ENCODE measurements at places on chromosomes 1 and 21.
A peak's percentile ranks its signal among the peaks of the same experiment; 100 is the strongest.

- no peak for DNase-seq
Observed at GRCh38 chr1:66968574-66968973, 43.8 kb downstream of the MIER1 start.

GRCh38 chr1:26787381-26787705, 407 bp upstream of the PIGV start:
- peak; percentile 28 for DNase-seq

GRCh38 chr1:207669528-207670009, 24.6 kb downstream of the CR1L start:
- DNase-seq = no peak

DNA sequence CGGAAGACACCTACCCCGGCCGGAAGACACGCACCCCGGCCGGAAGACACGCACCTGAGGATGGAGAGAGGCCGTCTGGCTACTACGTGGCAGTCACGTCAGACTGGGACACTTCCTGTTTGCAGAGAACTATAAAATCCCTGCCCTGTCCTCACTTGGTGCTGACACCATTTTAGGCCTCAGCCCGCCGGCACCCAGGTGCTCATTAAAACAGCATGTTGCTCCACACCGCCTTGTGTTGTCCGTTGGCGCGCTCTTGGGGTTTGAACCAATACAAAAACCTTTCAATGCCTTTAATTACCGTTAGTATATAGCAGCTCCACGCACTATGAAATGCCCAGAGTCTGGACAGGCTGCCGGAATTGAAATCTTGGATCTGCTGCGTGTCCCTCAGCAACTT, 34.7 kb downstream of the VN1R5 start:
- DNase-seq = no peak

DNA sequence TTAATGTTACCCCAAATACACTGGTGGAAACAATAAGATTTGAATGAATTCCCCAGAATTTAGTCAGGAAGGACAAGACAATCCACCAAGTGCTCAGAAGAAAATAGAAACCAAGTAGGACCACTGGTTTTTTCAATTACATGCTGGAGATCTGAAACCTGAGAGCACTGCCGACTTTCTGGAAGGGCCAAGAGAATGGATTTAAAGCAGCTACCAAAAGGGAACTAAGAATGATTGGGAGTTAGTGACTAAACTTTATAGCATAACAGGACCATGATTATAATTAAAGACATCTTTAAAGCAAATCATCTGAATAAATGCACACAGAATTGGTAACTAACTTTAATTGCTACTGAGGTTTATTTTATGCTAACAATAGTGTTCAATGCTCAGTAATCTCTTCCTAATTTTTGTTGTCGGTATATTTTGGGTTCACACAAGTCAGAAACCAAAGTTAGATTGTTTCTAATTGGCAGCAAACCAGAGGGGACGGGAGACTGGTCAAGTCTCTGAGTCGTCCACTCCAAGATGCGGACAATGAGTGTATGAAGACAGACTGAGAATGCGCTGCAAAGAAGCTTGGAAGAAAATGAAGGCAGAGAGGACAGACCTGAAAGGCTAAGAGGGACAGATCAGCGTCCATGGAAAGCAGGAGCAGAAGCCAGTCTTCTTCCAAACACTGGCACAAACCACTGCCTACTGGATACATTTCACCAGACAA, 2.3 kb upstream of the RGS13 start:
- no peak for DNase-seq

- no peak for DNase-seq
Observed at GRCh38 chr1:202146279-202146678, 1.7 kb upstream of the ARL8A start.

DNA sequence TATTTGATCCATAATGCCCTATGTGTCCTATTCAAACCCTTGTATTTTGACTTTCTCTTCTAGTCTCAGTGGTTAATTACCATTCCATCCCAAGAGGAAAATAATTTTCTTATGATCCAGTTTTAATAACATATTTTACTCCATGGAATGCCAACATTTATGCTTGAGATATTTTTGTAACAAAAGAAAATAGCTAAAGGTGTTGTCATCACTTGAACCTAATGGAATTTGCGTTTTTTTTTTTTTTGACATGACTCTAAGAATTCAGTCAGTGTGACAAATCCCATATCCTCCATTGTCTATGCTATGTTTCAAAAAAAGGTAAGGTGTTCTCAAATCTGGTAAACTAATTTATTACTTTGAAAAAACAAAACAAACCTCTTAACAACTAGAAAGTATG, 324.1 kb upstream of the ADAMTS5 start:
- no peak for DNase-seq

DNA sequence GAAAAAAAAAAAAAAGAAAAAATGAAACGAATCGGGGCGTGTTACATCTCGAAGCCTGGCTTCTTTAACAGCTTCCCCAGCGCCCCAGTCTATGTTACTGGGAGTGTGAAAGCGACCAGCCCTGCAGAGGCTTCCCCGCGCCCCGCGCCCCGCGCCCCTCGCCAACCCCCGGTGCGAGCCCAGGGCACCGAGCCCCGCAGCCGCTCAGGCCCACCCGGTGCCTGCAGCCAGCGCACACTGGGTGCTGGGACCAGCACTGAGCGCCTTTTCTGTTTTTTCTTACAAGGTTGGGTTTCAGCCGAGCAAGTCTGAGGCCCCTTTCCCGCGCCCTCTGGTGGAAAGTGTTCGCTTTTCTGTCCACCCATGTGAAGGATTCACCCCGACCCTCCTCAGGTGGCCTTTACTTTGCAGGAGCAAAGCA, 42.1 kb upstream of the ZNF496 start:
- DNase-seq = peak; percentile 57

- DNase-seq = peak; percentile 30
Observed at GRCh38 chr1:236489710-236490377, 33.9 kb upstream of the LGALS8 start.

- DNase-seq = no peak
Observed at GRCh38 chr1:218558271-218558810, 213.2 kb downstream of the TGFB2 start.

- DNase-seq = no peak
Observed at GRCh38 chr1:15116966-15117365, 36.6 kb upstream of the TMEM51 start.

DNA sequence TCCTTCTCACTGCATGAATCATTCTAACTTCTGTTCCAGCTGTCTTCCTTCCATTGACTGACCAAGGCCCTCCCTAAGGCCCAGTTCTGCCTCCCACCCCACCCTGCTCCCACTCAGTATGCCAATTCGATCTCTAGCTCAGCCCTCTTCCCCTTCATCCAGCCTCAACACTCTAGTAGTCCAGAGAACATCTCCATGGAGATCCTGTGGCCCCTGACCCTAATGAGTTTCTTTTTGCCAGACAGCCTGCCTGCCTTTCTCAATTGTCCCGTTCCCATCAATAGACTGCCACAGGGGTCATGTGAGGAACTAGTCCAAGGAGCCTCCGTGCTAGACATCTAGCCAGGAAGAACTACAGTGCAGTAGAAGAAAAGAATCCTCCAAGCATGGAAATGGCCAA, 26.4 kb downstream of the RRAGC start:
- no peak for DNase-seq

- DNase-seq = no peak
Observed at GRCh38 chr1:229751610-229752009, 125.6 kb downstream of the URB2 start.

DNA sequence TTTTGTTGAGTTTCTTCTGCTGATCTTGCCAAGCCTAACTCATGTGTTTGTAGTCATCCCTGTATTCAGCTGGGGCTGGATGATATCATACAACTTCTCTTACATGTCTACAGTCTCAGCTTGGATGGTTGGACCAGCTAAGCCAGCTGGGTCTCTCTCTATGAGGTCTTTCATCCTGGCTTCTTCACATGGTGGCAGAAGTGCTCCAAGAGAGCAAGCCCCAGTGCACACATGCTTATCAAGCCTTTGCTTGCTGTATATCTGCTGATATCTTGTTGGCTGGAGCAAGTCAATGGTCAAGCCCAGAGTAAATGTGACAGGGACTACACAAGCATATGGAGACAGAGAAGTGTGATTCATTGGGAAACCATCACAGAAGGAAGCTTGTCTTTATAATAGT, 29.2 kb upstream of the SLC44A5 start:
- DNase-seq = no peak
